CD4-positive, alpha-beta T cell treated with Interleukin-17A for 4 hours (primary cell): ENCODE measurements at places on chromosomes 6 and 20.
A peak's percentile ranks its signal among the peaks of the same experiment; 100 is the strongest.

DNA sequence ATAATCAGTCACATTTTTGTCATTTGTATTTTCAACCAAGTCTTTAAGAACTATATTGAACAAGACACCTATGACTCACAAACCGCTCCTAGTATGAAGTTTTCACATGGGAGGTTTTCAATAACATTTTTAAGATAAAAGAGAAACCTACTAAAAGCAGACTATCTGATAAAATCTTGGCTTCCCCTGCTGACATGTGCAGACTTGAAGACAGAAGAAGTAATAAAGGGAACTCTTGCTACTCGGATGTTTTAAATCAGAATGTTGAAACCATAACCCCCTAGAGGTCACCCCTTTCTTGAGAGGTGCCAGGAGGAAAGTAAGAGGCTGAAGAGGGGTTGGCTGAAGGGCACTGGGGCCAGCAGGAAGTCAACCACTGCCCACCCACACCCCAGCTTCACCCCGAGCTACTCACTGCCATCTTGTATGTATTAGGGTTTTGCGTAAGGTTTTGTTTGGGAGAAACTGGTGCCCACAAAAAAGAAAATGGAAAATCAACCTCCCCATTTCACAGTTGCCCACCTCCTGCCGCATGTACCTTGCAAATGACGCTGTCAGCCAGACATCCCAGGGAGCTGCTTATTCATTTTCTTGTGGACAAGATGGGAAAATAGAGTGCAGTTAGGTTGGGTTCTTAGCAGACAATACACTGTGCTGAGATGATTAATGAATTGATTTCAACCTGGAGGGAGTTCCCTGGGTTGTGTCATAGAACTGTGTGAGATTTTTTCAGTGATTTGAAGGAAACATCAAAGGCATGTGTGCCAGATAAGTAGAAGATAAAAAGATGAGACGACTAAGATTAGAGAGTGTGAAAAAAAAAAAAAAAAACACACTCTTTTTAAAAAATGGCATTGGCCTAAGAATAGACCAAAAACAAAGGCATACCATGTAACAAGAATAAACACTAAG, 83.2 kb upstream of the TAB2 start:
- DNase-seq: peak; percentile 51

- no peak for DNase-seq
Observed at GRCh38 chr6:19734519-19734918, 102.7 kb upstream of the ID4 start.

GRCh38 chr6:90035047-90035723, 140.9 kb downstream of the GJA10 start:
- no peak for DNase-seq

GRCh38 chr6:163394659-163395058, 19.9 kb upstream of the QKI start:
- no peak for DNase-seq
